Large intestine (tissue), 12 donors: ENCODE measurements at places on chromosomes 5 and 9.

DNA sequence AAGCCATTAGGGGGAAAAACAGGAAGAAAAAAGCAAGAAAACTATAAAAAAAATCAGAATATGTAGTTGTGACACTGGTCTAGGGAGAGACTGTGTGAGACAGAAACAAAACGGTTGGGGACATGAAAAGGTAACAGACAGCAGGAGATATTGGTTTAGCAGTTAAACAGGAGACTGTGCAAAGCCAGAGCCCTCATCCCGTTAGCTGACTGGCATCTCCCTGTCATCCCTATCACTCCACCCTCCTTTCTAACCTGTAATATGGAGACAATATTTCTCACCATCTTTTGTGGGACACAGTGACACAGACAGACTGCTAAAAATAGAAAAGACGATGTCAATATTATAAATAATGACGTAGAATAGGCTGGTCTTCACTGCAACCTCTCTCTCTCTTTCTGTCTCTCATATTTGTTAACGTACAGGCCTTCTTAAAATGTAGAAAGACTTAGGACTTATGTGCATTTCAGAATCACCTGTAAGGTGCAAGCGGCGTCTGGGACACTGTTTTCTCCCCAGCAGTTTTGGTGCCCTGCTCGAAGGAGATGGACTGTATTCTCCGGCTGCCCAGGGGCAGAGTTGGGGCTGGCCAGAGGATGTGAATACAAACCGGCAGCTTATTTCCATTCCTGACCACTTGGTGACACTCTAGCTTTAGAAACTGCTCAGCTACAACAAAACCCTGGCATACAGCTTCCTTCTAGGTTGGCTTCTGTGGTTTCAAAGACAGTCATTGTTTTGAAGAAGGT lies 190.6 kb downstream of the MAT2B start:
- peak; percentile 50 for DNase-seq

GRCh38 chr5:53783624-53784228 lies 223.3 kb downstream of the NDUFS4 start:
- DNase-seq, result no peak

GRCh38 chr9:89274838-89275237 lies 36.2 kb upstream of the CKS2 start:
- DNase-seq, result no peak

GRCh38 chr9:134224127-134224526 lies 59.8 kb upstream of the RNU6ATAC start:
- DNase-seq, result no peak

- DNase-seq, result no peak
These were observed 47.3 kb downstream of the LURAP1L start for GRCh38 chr9:12822111-12822510.

DNA sequence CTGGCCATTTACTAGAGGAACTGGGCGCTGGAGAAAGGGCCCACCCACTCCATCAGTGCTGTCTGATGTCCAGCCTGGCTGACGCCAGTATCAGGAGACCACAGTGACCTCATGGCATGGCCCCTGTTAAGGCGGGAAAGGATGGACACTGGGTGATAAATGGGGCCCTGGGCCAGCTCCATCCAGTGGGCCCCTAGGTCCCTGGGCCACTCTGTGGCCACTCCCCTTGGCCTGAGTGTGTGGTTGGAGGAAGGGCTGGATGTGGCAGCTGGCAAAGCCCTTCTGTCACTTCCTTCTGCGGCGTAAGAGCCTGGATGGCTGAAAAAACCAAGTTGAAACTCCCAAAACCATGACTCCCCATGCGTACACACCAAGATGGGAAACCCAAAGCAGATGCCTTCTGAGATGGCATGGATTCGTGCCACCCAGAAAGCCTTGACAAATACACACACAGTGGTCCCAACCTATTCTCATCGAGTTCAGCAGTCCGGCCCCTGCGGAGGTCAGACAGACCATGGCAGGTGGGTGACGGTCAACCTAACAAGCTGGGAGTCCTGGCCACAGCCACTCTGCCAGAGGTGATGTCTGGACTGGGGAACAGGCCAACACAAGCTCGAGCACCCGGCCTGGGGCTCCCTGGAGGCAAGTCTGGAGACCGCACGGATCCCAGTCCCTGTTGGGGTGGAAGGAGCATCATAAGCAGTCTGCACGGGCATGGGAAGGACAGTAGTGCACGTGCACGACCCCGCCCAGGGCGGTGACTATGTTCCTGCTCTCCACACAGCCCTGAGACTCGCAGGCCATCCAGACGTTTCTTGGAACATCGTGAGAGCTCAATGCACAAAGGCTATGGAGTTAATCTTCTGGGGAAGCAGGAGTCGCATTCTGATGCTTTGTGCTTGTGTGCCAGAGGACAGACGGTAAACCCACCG lies 45.2 kb upstream of the NOTCH1 start:
- no peak for DNase-seq

- no peak for DNase-seq
These were observed 2258.6 kb upstream of the ACO1 start for GRCh38 chr9:30125881-30126280.

GRCh38 chr5:30100929-30101328 lies 1092.6 kb upstream of the CDH6 start:
- no peak for DNase-seq

DNA sequence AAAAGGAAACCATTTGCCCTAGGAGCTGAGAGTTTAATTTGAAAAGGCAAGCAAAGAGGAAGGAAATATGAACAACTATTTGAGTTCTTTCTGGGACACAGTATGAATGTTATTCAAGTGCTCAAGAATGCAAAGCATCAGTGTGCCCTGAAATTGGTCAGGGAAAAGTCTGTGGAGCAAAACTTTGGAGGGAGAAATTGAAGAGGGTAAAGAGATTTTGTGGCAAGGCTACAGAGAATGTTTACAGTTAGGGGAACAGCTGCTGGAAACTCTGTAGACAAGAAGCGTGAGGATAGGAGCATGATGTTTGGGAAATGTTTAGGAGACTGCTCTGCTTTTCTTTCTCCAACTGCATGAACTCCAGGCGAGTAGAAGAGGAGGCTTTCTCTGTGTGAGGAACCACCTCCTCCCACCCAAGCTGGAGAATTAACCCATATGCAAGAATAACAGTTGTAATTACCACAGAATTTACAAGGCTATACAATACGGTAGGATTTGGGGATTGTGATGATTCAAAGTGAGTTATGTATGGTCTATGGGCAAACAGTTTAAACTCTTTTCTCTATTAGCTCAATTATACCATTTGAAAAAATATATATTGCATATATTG lies 75.4 kb upstream of the IL7R start:
- peak; percentile 17 for DNase-seq

GRCh38 chr9:17865881-17866280 lies 287.0 kb downstream of the SH3GL2 start:
- no peak for DNase-seq

DNA sequence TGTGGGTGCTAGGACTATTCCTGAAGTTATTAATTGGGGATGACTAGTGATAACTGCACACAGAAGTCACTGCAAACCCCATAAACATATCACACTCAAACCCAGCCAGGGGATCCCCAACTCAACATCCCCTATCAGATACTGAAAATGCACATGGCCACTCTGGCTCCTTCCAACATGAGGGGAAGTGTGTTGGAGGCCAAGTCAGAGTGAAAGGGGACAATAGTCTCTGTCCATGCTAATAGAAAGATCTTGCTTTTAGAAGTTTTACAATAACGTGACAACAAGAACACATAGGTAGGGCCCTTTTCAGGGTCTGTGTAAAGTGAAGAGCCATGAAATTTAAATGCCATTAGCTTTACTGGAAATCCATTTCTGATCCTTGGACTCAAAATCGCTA lies 98.8 kb upstream of the SEMA6A start:
- no peak for DNase-seq

GRCh38 chr5:5158472-5158895 lies 18.4 kb downstream of the ADAMTS16 start:
- no peak for DNase-seq

DNA sequence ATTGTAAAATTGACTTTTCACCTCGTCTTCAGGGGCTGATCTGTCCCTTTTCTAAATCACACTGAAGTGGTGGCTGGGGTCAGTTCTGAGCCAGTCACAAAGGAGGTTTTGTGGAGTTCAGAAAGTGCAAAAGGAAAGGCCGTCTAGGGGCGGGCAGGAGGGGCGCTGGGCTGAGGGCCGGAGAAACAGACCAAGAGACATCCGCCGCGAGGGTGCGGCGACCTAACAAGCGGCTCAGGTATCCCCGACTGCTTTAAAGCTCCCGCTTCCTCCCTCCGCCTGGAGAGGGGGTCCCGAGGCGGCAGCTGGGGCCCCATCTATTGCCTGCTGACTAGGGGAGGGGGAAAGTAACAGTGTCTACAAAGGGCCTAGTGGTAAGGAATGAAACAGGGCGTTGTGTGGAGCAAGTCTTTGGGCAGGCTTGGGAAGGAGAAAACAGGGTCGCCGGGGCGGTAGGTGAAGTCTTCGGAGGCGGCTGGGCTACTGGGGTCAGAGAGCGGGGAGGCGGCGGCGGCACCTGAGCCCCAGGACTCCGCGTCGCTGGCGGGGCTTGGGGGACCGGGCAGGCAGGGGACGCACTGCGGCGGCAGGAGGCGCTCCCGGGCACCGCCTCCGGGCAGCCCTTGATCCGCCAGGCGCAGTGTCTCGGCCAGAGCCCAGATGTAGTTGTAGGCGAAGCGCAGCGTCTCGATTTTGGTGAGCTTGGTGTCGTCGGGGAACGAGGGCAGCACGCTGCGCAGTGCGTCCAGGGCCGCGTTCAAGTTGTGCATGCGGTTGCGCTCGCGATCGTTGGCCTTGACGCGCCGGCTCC lies 950 bp downstream of the NEUROG1 start:
- DNase-seq, result no peak

- no peak for DNase-seq
These were observed 141.7 kb downstream of the SYK start for GRCh38 chr9:90943341-90943740.

DNA sequence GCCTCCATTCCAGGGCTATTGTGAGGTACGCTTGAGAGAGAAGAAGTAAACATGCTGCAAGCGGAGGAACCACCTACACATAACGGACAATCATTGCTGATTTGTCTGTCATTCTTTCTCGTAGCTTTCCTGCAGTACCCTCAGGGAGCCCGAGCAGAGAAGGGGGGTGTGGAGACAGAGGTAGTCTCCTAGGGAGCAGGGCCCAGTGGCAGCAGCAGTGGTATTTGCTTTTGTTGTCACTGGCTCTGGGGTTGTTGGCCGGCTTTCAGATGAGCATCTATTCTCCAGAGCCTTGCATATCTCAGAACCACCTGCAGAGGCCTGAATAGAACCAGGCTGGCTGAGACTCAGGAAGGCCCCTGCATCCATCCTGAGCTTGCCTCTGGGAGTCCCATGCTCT lies 19.9 kb downstream of the ENHO start:
- no peak for DNase-seq

DNA sequence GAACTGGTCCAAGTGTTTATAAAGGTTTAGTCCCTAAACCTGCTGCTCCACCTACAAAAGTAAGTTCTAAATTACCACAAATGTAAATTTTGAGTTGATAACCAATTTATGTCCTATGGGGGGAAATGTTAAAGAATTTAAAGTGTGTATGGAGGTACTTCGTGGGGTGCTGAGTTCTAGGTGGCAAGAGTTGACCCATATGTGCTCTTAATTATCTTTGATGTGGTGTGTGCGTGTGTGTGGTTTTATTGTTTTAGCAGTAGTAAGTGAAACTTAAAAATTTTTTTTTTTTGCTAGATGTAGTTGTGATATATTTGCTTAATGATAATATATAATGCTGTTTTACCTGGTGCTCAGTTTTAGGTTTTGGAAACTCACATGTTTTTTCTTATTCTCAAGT lies 72.6 kb downstream of the GPBP1 start:
- DNase-seq, result no peak

GRCh38 chr5:96942078-96942477 lies 6.2 kb downstream of the LNPEP start:
- no peak for DNase-seq

- no peak for DNase-seq
These were observed 39.7 kb upstream of the RNU6ATAC start for GRCh38 chr9:134204041-134204440.

DNA sequence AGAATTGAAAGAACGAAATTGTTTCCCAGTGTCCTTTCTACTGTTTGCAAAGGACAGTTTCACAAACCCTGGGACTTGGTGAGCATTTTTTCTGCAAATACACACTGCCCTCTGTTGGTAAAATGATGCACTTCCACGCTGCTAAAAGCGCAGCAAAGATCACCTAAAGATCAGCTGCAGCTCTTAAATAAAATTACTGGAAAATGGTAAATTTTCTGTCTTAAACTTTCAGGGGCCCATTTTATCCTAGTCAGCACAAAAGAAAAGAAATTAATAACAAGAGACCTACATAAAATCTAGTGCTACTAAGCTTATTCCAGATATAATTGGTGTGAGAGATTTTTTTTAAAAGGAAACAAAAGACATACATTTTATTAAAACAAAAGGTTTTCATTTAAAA lies 566.0 kb downstream of the CAAP1 start:
- peak; percentile 19 for DNase-seq

- DNase-seq, result no peak
These were observed 120.4 kb downstream of the C9orf152 start for GRCh38 chr9:110087605-110088004.

DNA sequence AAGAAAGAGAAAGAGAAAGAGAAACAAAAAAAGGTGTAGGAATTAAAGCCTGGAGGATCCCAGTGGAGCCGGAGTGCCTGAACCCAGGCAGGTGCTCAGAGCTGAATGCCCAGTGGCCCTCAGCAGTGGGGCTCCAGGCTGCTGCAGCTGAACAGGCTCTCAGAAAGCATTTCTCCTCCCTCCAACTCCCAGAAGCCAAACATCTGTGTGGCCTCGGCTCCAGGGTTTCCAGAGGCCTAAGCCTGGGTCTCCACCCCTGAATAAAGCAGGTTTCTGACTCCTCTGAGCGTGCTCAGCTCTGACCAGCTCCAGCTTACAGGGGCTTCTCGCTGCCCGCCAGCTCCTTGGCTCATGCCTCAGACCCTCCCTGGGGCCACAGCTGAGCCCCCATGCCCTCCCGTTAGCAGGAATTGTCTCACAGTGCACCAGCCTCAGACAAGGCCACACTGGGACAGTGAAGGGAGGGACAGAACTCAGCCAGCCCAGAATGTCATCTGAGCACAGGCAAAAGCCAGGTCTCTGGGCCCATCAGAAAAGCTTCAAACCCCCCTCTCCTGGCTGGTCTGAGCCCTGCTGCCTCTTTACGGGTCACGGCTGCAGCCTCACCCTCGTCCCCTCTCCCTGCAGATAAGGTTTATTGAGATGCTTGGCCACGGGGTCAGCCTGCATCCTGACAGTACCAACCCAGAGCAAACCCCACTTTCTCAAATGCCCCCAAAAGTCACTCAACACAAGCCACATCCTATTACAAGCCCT lies 114.4 kb upstream of the PPP1R26 start:
- no peak for DNase-seq

GRCh38 chr5:159566832-159567231 lies 236.5 kb upstream of the IL12B start:
- DNase-seq, result no peak

DNA sequence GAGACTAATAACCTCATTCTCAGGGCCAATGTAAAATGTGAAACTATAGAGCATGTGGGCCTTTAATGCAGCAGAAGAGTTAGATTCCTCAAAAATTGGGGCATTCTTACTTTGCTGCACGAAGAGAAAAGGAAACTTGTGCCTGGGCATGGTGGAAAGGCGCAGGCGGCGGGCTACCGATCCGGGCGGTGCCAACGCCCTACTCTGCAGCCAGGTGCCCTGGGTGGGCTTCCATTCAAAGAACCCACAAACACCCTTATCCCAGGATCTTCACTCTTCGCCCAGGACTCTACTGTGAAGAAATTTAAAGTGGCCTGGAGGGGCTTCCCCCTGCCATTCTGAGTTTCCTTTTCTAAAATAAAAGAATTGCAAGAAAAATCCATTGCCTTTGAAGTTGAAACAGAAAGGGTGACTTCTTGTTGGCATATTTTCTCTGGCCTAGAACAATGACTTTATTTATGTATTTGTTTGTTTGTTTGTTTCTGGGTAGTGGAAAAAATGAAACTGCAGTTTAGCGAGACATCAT lies 124.9 kb downstream of the TMEM161B start:
- DNase-seq, result no peak
